HAP-1 (cell line): ENCODE measurements at places on chromosomes 3 and 15.
A peak's percentile ranks its signal among the peaks of the same experiment; 100 is the strongest.

- DNase-seq = no peak
These were observed 248.3 kb upstream of the CCDC54 start for GRCh38 chr3:107128946-107129345.

DNA sequence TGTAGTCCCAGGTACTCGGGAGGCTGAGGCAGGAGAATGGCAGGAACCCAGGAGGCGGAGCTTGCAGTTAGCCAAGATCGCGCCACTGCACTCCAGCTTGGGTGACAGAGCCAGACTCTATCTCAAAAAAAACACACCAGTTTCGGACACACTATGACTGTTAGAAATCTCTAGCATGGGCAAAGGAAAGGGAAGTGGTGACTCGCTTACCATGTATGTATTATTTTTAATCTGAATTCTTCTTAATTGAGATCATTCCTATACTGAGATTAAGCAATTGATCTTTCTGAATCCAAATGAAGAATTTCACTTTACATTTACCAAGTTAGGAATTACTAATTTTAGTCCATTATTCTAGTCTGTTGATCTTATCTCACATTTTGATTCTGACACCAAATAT lies 459.2 kb upstream of the ALCAM start:
- DNase-seq = no peak

GRCh38 chr3:34942256-34942655 lies 697.1 kb upstream of the ARPP21 start:
- no peak for DNase-seq

DNA sequence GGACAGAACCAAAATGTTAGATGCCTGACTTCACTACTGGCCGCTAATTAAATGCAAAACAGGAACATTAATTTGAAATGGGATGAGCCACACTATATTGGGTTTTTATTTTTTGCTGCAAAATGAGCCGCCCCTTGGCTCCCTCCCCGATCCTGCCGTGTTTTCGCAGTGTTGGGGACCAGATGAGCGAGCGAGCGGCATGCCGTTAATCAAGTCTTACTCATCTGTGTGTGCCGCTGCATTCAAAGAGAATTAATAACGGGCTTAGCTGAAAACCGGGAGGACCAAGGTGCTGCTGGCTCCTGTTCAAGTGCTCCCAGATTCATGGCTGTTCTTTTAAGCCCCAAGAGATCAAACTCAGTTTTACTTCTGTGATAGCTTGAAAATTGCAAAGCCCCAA lies 20.0 kb downstream of the TAFA4 start:
- DNase-seq = no peak

- no peak for DNase-seq
These were observed 197.7 kb downstream of the LSAMP start for GRCh38 chr3:116247605-116248004.

DNA sequence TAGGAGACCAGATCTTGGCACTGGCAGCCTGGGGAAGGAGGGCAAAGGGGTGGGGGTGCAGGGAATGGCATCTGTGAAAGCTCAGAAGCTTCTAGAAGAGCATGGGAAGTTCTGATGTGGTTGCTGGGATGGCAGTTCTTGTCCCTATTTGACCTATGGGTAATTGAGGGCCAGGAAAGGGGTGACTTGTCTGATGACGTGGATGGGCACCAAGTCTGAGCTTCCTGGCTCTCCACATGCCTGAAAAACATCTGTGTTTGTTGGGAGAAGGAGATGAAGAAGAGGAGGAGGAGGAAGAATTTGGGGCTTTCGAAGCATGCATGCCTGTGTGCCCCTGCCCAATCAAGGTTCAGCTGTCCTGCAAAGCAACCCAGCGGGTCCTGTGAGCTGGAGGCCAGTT lies 158.8 kb downstream of the SMAD6 start:
- DNase-seq = no peak

- no peak for DNase-seq
These were observed 2.9 kb upstream of the PSTPIP1 start for GRCh38 chr15:76991741-76992645.

- DNase-seq = peak; percentile 50
These were observed 451.0 kb downstream of the MFSD1 start for GRCh38 chr3:159252772-159253384.

- DNase-seq = no peak
These were observed 159.0 kb downstream of the CHSY1 start for GRCh38 chr15:101092867-101093202.

DNA sequence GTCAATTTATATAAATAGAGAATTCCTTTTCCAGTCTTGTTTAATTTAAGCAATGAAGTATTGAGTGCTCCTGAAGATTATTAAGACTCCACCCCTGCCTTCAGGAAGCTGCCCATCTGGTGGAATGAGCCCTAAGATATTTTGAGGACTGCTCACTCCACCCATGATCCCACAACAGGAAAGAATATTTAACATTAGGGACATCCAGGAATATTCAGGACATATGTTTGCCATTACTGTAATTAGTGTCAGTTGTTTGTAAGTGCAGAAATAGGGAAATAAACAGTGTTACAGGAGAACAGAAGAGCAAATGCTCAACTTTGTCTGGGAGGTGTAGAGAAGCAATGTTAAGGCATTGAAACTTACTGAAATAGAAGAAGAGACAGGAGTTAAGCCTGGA lies 375.0 kb downstream of the ROBO2 start:
- DNase-seq = no peak

DNA sequence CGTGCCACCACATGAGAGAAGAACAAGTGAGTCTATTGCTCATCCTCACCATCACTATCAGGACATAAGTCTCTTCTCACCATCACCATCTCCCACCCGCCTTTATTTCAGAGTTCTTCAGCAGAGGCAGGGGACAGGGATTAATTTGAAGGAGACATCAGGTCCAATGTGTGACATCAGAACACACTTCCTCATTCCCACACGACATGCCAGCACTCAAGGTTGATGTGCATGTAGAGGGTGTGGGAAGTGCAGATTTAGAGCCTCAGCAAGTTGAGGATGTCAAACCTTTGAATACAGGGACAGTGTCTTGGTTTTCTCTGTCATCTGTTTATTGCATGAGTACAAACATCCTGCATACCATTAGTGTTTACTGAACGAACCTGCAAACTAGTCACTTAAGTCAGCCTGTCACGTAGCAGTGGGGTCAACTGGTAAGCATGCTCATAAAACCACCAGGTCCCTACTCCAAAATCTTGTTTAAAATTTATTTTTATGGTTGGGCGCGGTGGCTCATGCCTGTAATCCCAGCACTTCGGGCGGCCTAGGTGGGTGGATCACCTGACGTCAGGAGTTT lies 104.4 kb downstream of the MYLK start:
- no peak for DNase-seq

GRCh38 chr3:5846261-5846660 lies 658.8 kb downstream of the EDEM1 start:
- DNase-seq = no peak

GRCh38 chr15:73862276-73862675 lies 11.1 kb upstream of the TBC1D21 start:
- no peak for DNase-seq

- no peak for DNase-seq
These were observed 100.0 kb downstream of the THSD4 start for GRCh38 chr15:71215126-71215894.

DNA sequence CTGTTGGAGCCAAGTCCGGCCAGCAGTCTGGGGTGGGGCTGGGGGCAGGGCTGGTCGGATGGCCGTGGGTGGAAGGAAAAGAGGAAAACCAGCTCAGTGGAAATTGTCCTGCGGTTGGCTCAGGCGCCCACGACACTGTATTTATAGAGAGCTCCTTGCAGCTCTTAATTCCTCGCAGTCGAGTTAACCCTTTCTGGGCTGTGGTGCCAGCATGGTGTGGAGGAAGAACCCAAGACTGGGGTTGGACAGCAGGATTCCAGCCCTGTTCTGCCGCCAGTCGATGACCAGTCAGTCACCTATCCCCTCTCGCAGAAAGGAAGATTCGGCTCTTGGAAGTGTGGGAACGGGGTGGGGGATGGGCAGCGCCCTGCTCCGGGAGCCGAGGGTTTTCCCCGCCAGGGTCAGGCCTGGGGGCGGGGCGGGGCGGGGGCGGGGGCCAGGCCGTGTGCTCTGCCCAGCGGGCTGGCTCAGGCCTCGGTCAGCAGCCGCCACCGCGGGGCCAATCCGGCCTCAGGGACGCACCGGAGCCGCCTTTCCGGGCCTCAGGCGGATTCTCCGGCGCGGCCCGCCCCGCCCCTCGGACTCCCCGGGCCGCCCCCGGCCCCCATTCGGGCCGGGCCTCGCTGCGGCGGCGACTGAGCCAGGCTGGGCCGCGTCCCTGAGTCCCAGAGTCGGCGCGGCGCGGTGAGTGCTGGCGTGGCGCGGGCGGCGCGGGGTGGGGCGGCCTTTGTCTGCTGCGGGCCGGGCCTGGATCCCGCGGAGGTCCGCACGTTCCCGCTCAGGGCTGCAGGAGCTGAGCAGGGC lies at the start of gene CD276:
Gene CD276, plus strand, starts transcription at position 607 of the 804 bp plus-strand sequence. CDS start 15,257 bp downstream, outside the sequence.
- peak; percentile 92 for DNase-seq

DNA sequence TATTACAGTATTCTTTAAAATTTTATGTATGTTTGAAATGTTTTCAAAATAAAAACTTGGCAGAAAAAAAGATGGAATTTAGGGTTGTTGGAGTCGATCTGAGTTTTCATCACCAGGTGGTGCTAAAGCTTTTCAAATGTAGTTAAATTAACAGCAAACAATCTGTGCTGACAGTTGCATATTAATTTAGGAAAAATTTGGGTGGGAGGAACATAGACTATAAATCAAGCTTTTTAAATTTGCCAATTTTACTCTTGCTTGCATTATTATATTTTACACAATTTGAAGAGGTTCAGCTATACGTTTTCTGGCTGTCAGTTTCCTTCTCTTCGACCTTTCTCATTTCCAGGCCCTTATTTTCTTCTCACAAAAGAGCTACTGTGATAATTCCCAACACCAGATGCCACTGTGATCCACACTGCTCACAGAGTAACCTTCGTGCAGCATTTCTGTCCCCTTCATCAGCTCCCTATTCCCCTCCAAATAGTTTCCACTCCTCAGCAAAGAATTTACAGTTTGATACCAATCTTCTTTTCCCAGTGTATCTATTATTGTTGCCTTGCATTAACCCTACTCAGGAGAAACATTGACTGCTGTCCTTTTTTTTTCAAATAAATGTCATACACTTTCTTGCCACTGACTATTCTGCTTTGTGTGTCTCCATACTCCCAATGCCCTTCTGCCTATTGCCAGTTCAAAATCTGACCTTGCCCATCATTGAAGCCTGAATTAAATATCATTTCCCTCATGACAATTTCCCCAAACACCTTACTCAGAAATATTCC lies 53.4 kb upstream of the EIF5A2 start:
- peak; percentile 27 for DNase-seq

GRCh38 chr3:11622586-11623550 lies 20.8 kb downstream of the VGLL4 start:
- peak; percentile 27 for DNase-seq

DNA sequence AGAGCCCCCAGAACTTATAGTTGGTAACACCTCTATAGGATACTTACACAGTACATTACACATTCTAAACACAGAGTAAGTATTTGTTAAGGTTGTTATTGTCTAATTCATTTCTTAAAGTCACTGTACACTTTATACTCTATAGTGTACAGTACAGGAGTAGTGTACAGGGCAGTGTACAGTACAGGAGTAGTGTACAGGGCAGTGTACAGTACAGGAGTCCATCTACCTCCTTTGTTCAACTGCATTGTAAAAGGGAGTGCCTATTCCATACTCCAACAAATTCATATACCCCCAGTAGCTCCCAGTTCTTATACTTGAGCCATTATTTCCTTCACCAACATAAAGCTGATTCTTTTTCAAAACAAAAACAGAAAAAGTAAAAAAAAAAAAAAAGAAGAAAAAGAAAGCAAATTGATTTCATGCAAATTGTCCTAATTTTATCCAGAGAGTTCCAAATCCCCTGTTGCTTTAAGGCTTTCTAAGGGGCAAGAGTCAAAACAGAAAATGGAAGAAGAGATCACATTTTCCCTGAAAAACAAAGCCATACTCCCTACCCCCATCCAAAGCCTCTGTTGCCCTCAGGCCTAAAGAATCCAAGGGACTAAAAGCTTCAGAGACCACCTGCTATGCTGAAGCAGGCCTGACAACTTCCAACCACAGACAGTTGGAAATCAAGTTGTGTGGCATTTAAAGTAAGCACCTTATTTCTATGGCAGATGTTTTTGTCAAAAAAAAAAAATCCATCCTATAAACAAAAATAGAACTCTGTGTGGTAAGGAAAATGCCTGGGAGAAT lies 125.6 kb downstream of the PLCH1 start:
- peak; percentile 27 for DNase-seq

DNA sequence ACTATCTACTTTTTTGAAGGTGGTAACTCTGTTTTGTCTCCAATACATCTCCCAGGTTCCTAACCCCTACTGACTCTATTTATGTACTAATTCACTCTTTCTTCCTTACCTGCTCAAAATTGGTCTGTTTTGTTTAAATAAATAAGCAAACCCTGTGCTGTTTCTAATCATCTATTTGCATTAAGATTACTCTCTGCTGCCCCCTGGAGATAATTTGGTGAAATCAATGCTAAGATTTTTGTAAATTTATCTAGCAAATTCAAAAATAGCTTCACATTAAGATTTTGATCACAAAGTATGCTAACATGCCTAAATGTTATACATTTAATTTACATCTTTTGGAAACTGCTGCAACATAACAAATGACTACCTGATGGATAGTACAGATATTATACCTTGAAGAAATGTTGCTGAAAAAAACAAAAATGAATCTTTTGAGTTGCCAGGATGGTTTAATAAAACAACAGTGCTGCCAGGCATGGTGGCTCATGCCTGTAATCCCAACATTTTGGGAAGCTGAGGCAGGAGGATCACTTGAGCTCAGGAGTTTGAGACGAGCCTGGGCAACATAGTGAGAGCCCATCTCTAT lies 4.4 kb upstream of the CD200R1 start:
- DNase-seq = no peak

GRCh38 chr3:45060165-45060892 lies 34.2 kb downstream of the CLEC3B start:
- no peak for DNase-seq

DNA sequence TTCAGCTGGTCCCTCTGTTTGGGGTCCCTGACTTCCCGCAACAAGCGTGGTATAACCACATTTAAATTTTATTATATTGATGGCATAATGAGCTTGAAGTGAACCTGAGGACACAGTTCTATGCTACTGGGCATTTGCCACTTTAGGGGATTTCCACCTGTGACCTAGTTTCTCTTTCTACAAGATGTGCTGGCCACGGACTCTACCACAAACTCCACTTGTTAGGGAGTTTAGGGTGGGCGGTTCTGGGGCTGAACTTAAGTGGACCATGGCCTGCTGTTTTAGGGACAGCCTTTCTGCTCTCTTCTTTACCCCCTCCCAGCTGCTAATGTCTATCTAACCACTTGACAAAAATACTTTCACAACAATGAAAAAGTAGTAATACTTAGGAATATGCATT lies 1199.1 kb downstream of the SI start:
- no peak for DNase-seq
